Stimulated activated CD8-positive, alpha-beta memory T cell treated with anti-CD3 and anti-CD28 coated beads, Interleukin-2, amount 100 ng/mL, for 1 hour (primary cell): ENCODE measurements at places on chromosomes 7 and 10.

DNA sequence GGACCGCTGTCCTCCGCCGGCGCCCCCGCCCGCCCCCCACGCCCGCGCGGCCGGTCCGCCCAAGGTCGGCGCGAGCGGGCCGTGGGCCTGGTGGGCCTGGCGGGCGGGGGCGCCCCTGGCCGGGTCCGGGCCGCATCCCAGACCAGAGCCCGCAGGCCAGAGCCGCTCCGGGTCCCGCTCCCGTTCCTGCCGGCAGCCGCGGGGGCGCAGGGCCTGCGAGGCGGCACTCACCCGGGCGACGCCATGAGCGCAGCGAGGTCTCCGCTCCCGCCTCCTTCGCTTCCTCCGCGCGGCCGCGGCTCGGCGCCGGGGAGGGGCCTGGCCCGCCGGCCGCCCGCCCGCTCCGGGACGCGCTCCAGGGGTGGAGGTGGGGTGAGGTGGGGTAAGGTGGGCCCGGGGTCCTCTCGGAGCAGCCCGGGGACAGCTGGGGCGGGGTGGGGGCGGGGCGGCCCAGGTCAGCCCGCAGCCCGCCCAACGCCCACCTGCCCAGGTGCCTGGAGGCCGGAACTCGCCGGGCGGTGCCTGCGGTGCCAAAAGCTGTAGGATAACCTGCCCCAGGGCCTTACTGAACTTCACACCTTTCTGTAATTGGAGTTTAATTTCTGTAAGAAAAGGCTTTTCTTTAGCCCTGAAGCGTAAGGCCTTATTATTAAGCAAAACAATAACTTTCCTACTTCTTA, at the start of gene URGCP:
URGCP (minus strand) TSS at position 266 of the 680 bp plus-strand sequence; CDS start at position 245, 21 bp downstream.
- DNase-seq, result peak; percentile 26

- DNase-seq, result no peak
Observed at GRCh38 chr10:110107430-110107829, 99.6 kb downstream of the ADD3 start.

GRCh38 chr7:92831716-92832533, 4.4 kb downstream of the CDK6 start:
- no peak for DNase-seq

DNA sequence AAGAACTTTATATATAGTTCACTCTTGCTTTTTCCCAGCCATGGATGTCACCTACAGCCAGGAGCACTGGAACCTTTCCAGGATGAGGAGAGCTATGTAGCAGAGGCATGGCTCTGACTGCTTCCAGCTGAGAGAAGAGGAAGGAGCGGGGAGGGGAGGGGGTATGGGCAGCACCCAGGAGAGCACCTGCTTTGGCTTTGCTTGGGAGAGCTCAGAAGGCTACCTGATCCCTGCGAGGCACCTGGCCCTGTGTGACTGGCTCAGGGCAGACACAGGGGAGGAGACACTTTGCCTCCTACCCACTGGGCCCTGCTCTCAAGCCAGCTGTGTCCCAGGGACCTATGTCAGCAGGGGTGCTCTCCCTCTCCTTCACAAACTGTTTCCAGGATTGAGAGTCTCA, 67.1 kb downstream of the HK1 start:
- DNase-seq, result no peak

GRCh38 chr10:44398271-44398670, 13.4 kb upstream of the CXCL12 start:
- DNase-seq, result no peak

DNA sequence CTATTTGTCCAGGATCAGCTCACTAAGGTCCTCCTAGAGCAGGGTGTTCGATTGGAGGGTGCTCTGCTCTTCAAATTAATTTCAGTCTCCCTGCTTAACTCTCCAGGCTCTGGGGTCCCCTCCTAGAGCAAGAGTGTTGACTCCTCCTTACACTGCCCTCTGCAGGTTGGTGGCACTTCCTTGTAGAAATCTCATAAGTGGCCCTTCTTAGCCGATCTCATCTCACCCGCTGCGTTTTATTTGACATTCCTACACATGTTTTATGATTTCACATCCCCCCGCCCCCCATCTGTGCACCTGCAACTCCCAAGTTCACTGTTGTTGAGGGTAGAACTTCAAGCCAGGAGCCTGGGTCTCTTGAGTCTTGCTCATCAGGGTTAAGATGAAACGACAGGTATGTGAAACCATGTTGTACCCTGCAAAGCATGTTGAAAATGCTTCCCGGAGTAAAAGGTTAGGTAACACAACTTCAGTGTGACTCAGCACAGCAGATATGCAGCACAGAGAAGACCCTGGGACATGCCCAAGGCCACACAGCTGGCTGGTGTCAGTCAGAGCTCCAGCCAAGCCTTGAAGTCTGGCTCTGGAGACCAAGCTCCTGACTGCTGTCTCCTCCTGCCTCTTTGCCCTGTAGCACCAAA, 171.2 kb downstream of the PRKAG2 start:
- DNase-seq, result no peak

GRCh38 chr10:33635967-33636515, 301.6 kb upstream of the NRP1 start:
- DNase-seq, result no peak

DNA sequence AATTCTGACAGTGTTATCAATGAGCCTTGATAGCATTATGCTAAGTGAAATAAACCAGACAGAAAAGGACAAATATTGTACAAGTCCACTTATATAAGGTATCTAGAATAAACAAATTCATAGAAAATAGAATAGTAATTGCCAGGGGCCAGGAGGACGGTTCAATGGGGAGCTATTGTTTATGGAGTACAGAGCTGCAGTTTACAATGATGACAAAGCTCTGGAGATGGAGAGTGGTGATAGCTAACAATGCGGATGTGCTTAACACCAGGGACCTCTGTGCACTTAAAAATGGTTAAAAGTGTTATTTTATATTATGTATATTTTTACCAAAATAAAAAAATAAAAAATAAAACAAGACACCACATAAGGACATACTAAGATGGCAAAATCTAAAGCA, 46.1 kb upstream of the ZNF33B start:
- no peak for DNase-seq

GRCh38 chr10:58372607-58373441, 12.4 kb upstream of the TFAM start:
- DNase-seq, result no peak
